ENCODE measurements at places on chromosomes 3 and 15.

DNA sequence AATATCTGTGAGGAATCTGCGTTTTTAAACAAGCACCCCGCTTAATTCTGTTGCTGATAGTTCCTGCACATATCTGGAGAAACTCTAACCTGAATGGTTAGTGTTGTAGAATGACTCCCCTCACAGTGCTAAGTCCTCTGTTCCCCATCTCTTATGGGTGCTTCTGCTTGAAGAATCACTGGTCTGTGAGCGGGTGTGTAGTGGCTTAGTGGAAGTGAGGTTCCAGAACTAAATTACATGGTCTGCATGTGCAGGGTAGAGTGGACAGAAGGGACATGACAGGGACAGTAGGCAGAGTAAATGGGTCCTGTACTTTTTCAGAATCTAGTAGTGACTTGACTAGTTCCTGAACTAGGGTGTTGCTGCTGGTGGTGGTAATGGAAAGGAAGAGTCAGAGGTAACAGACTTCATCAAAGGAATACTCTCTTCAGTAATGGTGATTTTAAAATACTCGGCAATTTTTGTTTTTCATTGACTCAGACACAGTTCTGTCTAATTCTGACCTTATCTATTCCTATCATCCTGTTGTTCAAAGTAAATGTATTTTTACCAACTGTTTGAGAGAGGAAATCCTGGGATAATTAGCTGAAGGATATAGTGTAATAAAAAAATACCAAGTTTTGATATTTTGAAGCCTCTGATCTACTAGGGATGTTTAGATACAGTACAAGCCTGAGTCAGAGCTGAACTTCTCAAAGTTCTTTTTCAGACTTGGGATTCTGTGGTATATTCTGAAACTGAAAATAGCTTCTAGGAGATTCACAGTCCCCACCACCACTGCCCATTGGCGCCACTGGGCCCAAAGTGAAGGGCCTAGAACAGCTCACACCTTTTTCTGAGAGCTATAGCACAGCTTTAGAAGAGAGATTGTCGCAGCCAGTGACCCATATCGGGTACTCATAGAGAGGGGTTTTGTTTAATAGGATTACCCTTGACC, 55.5 kb downstream of the FNDC3B start:
- no peak for DNase-seq

- DNase-seq, result no peak
Observed at GRCh38 chr15:40266828-40267304, 16.0 kb downstream of the ANKRD63 start.

DNA sequence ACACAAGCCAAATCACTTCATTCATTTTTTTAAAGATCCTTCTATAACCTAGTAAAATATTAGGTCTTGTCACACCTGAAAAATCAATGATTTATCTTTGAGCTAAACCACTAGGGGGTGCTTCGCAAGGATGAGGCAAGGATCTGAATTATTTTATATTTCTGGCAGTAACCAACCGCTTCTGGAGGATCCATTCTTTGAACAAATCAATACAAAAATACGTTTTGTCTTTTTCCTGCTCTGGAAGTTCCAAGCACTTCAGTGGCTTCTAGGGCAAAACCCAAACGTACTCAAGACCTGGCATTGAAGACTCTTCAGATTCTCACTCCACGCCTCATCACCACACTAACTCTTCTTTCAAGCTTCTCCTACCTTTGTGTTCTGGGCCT, 486 bp downstream of the LSG1 start:
- DNase-seq, result no peak

- no peak for DNase-seq
Observed at GRCh38 chr3:180048103-180048502, 11.4 kb upstream of the PEX5L start.

DNA sequence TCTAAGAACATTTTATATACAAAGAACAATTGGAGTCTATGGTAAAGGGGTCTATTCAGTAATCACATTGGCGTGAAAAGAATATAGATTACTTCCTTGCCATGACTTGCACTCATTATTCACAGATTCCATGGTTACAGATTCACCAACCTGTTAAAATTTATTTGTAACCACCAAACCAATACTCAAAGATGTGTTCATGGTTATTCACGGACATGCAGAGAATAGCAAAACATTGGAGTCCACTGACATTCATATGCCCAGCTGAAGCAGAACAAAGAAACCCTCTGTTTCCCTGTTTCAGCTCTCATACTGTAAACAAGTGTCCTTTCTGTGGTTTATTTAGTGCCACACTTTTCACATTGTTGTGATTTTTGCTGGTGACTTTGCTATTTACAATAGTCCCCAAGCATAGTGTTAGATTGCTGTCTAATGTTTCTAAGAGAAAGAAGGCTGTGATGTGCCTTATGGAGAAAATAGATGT, 185.8 kb upstream of the TTC14 start:
- no peak for DNase-seq

DNA sequence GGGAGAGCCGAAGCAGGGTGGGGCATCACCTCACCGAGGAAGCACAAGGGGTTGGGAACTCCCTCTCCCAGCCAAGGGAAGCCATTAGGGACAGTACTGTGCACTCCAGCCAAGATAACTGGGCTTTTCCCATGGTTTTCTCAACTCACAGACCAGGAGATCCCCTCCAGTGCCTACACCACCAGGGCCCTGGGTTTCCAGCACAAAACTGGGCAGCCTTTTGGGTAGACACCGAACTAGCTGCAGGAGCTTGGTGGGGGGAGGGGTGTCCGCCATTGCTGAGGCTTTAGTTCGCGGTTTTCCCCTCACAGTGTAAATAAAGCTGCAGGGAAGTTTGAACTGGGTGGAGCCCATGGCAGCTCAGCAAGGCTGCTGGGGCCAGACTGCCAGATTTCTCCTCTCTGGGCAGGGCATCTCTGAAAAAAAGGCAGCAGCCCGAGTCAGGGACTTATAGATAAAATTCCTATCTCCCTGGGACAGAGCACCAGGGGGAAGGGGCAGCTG, 129.6 kb upstream of the LMCD1 start:
- DNase-seq, result no peak

GRCh38 chr3:71254281-71255057, 329.1 kb downstream of the FOXP1 start:
- DNase-seq, result no peak

- DNase-seq, result no peak
Observed at GRCh38 chr3:4672725-4673275, 179.7 kb downstream of the ITPR1 start.

- no peak for DNase-seq
Observed at GRCh38 chr3:151863611-151864010, 9.8 kb upstream of the SUCNR1 start.

- peak; percentile 73 for DNase-seq
Observed at GRCh38 chr15:90529371-90530249, at the start of gene CRTC3. Gene CRTC3 (plus strand): TSS chr15:90529923. CDS start chr15:90530072, 149 bp downstream.

DNA sequence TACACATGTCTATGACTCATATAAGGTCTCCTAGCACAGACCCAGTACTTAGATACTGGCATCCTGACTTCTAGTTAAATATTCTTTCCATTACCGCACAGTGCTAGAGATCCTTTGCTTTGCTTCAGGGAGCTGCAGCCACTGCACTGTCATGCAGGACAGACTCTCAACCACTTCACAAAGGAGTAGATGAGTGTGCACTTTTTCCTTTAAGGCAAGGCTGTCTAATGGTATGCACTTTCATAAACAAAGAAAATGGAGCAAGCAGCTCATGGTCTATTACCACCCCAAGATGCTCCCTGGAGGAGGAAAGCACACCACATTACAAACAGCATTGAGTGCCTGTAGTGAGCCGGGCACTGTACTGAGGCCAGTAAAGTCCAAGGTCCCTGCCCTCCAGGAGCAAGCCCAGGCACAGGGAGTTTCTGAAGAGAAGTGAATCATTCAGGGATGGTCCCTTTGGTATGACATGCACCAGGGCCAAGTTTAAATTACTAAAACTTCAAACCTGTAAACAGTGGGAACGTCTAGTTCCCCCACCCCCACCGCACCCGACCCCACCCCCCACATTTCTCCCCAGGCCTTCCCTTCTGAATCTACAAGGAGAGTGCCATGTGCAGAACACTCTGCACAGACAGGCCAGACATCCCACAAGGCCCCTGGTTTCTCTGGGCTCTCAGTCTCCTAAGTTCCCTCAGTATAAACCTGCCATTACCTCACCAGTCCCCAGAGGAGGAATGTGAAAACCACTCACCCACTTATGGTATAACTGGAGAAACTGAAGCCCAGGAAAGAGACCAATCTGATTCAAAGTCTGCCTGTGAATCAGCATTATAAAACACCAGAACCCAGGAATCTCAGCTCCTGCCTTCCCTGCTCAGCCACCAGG, 107.8 kb upstream of the BCL6 start:
- DNase-seq, result no peak

DNA sequence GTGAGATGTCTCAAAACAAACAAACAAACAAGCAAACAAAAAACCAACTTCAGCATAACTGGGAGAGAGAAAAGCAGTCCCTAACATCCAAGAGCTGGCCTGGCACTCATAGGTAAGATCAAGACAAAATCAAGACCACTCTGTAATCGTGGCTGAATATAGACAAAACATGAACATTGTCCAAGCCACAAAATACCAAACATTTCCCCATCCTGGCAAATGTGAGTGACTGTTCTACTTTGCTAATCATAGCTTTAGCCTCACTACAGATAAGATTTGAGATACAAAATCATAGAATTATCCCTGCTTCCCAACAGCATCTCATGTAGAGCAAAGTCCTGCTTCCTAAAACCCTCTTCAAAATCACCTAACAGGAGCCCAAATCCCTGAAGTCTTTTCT, 116.7 kb upstream of the PRTG start:
- no peak for DNase-seq

- DNase-seq, result no peak
Observed at GRCh38 chr3:136021803-136022202, 56.3 kb downstream of the PPP2R3A start.

DNA sequence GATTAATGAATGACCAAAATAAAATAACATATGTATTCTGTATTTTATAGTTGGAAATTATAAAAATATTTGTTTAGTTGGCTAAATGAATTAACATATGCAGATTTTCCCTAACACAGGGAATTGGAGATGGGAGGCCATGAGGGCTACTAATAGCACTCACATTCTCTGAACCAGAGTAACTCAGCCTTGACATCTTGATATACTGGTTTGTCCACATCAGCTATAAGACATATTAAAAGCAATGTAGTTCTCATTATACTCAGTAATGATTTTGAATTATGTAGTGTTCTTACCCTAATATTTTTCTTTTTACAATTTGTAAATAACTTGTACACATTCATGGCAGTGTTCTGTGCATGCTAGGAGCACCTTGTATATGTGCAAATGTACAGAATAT, 255.9 kb downstream of the EPHA6 start:
- DNase-seq, result no peak

- DNase-seq, result no peak
Observed at GRCh38 chr15:82870727-82871320, 61.4 kb downstream of the WHAMM start.

DNA sequence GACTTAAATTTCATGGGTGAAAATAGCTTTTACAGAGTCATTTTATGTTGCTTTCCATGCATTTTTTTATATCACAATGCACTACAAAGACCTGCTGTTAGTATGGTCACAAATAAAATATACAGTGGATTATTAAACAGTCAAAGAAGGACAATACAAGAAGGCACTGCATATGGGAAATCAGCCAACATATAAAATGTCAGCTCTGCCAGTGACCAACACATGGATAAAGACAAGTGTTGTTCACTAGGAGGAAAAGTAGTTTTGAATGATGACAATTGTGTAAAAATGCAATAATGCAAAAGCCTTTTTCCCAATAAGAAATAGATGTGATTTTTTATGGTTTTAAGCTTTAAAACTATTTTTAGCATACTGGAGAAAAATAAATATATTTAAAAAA, 425.3 kb upstream of the CBLB start:
- no peak for DNase-seq

DNA sequence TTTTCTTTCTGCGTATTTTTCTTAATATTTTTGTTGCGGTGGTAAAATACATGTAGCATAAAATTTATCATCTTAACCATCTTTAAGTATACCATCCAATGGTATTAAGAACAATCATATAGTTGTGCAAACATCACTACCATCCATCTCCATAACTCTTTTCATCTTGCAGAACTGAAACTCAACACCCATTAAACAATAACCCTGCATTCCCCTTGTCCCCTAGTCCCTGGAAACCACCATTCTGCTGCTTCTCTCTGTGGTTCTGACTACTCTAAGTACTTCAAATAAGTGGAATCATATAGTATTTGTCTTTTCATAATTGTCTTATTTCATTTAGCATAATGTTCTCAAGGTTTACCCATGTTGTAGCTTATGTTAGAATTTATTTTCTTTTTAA, 67.3 kb upstream of the EOMES start:
- no peak for DNase-seq

DNA sequence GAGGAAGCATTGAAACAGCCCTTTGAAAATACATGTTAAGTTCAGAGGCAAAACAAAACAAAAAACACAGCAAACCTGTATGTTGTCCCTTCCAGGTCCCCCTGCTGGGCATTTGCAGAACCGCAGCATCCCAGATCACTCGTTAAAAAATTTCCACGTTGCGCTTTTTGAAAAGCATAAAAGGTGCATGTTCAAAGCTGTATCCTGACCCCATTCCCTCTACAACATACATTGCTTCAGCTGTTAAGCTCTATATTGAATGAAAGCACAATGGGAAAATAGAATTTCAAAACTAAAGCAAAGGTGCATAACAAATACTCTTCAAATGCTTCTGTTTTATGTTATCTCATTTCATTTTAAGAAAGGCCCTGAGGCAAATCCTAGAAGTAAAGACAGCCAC, 328.3 kb downstream of the THSD4 start:
- DNase-seq, result peak; percentile 41

DNA sequence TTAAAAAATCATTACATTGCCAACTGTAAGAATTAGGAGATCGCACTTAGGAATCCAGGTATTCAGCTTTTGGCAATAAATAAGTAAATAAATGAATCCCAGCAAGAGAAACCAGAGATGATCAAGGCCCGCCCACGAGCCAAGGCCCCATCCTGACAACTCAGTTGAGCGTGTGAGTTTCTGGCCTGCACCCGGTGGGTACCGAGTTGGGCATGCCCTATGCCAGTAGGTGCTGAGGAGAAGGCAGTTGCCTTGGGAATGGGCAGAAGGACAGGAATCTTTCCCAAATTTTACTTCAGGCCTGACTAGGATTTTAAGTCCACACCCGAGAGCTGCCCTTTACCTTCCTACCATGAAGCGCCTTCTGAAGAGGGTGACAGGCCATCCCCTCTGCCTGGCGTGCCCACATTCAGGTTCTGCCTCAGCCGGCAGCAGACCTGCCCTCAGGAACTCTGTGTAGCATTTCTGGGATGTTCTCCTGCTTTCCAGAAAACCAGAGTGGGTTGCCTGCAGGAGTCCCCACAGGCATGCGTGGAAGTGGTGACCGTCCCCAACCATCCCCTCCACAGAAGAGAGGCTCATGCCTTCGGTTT, 99.3 kb upstream of the ALDH1A3 start:
- DNase-seq, result no peak

- no peak for DNase-seq
Observed at GRCh38 chr3:13002398-13003124, 70.7 kb downstream of the IQSEC1 start.

All from psoas muscle (tissue), 8 donors.